ENCODE measurements at places on chromosomes 6 and 20.

DNA sequence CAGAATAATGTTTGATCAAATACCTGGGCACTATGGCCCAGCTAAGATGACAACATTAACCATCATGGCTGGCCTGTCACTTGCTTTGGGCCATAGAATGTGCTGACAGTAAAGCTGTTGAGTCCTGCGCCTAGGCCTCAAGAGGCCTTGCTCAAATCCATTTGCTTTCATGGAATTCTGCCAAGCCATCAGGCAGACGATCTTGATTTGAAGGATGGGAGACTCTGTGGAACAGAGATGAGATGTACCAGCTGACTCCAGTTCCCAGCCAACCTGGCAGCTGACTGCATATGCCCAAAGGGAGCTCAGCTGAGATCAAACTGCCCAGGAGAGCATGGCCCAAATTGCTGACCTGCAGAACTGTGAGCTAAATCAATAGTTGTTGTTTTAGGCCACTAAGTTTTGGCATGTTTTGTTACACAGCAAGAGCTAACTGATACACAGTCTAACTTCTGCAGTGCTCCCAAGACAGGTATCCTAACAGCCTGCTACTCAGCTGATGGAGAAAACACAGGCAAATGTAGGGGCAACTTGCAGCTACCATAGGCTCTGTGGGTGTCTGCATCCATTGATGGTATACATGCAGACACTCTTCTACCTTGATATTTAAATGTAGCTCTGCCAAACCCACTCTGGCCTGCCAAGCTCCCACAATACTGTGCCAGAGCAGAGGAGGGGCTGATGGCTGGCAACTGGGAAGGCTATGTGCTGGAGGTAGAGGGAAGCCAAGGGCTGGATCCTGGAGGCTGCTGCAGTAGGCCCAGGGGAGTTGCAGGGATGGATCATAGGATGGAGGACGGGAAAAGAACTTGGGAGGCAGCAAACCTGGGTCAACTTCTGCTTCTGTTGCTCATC, 55.2 kb upstream of the RNF24 start:
- DNase-seq, result no peak

DNA sequence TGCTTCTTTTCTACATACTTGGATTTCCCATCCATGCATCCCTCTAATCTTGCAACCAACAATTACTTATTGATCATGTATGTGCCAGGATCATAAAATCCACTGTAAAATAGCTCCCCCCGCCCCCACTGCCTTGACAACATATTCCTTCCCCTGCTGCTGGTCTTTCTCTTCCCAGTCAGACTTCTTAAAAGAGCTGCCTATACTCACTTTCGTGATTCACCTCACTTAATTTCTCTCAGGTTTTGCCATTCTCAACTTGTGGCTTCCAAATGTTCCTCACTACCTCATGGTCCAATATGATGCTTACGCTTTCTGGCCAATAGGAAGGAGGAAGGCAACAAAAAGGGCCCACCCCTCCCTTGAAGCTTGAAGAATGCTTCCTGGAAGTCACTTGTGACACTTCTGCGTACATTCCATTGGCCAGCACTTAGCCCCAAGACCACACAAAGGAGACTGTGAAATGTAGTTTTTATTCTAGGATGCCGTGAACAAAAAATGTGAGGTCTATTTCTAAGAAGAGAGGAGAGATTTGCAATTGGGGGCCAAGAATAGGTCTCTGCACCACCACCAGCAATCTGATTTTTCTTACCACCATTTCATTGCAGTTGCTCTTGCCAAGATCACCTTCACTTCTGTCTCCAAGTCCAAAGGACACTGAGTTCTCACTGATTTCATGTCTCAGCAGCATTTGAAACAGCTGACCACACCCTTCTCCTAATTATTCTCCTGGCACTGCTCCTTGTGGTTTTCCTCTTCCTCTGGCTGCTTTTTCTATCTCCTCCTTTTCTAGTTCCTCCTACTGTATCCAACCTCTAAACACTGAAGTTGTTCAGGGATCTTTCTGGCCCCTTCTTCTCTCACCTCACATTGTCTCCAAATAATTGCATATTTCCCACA, 30.8 kb downstream of the CD164 start:
- no peak for DNase-seq

GRCh38 chr6:99467509-99468106, 42.5 kb upstream of the PNISR start:
- peak; percentile 41 for DNase-seq

GRCh38 chr6:167524261-167525111, 199.6 kb downstream of the TTLL2 start:
- no peak for DNase-seq

- DNase-seq, result no peak
Measured at GRCh38 chr20:2932498-2932897, 59.2 kb downstream of the PTPRA start.

DNA sequence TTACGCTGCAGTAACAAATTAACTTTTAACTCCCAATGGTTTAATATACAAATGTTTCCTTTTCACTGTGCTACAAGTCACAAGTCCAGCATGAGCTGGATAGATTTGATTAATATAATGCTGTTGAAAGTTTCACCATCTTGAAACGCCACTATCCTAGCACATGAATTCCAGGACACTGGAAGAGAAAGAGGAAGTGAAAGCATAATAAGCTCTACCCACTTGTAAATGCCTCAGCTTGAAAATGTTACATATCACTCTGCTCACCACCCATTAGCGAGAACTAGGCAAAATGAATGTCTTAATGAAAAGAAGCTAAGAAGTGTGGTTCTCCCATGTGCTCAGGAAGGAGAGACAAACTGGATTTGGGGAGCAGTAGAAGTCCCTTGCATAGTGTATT, 46.9 kb downstream of the PCSK2 start:
- no peak for DNase-seq

GRCh38 chr6:163337958-163338357, 76.6 kb upstream of the QKI start:
- DNase-seq, result no peak

DNA sequence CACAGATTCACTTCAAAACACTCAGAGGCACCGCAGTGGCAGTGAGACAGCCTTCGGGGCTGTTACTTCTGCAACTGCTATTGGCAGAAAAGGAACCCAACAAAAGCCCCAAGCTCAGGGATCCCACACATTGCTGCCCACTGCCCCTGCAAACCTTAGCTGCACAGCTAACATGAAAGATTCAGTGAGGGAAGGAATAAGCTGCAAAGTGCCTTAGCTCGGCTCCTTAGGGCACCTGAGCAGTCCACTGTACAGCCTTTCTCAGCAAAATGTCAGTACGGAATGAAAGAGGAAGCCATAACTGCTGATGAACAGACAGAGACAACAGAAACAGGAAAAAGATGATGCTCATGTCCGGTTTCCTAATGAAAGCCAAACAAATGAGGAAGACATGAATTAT, 179.7 kb upstream of the SHLD1 start:
- no peak for DNase-seq

DNA sequence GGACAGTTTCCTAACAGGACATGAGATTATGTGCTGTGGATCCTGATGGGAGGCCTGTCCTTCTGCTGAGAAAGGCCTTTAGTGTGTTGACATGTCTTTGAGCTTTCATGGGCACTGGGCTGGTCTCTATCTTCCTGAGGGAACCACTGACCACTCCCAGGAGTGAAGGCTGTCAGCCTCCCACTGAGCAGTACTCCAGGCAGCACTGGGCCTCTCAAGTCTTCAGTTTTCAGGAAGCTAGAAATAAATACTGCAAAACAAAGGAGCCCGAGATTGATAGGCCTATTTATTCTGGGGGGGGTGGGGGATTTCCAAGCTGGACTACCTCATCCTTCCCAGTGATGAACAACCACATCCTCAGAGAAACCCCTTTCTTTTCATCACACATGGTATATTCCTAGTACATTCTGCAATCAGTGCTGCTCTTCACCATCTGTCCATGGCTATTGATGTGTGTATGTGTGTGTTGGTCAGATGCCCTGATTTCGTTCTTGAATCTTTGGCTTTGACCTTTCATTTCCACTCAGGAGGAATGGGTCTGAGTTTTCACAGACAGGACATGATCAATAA, 180.9 kb upstream of the SPTLC3 start:
- DNase-seq, result no peak

DNA sequence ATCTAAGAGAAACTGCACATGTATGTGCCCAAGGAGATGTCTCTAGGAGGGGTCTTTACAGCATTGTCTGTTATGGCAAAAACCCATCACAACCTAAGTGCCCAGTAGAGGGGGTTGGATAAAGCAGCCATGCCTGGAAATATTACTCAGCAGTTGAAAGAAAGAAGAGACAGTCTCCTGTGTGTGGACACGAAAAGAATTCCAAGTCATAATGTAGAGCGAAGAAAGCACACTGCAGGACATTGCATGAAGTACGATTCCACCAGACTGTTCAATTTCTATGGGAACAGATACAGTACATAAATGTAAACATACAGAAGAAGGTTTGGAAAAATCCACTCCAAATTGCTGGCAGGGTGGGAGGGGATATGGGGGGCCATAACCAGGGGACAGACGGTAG, 7.3 kb upstream of the TGM2 start:
- DNase-seq, result no peak

DNA sequence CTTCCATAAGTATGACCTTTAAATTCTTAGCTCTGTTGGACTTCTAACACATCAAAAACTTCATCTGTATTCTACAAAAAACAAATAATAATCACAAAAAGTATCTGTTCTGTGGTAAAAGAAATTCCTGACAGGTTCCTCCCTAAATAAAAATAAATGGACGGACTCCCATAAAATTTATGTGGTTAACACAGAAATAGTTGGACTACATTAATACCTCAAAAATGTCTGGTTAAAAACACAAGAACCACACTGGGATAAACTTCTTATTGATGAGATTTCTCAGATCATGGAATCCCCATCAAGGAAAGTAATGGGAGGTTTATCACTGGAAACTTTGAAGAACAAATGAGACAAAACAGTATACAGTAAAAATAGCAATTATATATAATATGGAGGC, 172.4 kb downstream of the MOXD1 start:
- no peak for DNase-seq

DNA sequence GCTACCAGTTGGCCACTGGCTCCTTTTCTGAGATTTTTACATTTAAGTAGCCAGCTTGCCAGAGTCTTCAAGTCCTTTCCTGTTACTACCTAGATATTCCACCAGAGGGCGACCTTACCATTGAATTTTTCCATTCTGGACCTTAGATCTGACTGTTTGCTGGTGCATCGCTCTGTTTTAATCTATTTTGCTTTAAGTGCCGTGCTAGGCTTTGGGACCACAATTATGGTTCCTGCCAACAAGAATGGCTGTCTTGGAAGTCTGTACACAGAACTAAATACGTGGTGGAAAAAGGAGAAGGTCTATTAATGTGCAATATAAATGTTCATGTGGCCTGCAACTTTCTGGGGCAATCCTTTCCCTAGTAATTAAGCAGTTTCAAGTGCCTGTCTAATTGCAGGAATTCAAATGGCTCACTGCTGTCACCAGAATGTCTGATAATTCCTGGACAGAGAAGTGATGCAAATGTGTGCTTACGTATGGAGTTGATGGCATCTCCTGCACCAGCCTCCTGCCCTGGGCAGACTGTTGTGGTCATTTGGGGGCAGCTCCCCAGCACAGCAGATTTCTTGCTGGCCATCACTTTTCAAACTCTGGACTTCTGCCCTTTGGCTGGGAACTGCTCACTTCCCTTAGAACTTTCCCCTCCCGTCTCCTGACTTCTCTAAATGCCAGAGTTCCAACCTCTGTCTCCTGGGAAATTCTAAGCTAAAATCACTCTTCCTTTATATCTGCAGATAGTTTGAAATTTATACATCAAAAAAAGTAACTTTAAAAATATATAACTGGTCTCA, 5.6 kb upstream of the HLA-DOA start:
- peak; percentile 84 for DNase-seq

DNA sequence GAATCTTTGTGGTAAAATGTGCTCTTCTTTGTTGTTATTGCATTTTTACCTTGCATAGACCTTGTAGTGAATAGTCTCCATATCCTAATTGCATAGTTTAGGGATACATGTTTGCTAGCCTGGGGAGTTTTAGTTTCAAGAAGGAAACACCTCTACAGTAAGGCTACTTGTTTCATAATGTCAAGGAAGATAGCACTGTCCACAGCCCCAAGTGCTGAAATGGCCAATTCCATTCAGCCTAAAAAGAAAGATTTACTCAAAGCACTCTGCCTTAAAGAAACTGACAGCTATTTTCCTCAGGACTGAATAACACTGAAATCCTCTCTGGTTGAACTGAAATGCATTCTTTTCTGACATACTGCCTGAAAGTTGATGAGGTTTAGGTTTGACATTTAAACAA, 2.6 kb downstream of the HCRTR2 start:
- DNase-seq, result no peak

- DNase-seq, result no peak
Measured at GRCh38 chr6:131651782-131652181, 14.7 kb downstream of the ENPP3 start.

GRCh38 chr20:14498772-14499171, 161.4 kb upstream of the FLRT3 start:
- no peak for DNase-seq

DNA sequence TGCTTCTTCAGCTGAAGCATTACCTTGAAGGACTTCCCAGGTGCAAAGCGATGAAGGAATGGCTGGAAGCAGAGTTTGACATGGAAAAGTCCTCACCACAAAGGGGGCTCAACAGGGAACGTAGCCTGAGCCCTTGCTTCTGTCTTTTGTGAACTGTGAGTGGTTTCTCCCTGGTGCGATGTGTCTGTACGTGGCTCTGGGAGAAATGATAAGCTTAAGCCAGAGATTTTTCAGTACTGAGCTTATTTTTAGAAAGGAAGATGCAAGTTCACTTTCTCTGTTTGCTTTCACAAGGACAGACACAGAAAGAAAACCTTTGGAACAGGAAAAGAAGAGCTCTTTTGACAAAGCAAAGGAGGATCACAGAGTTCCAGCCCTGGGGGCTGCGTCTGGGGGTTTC, 79.4 kb downstream of the DACT2 start:
- DNase-seq, result no peak

GRCh38 chr6:38656896-38657295, 17.2 kb upstream of the BTBD9 start:
- no peak for DNase-seq

All from activated CD4-positive, alpha-beta T cell treated with anti-CD3 and anti-CD28 coated beads, Interleukin-10, Interleukin-2, amounts not matched to agents 100 ng/mL and 50 ng/mL, durations not matched to agents 16 hours and 8 hours (primary cell).